Motor neuron (in vitro differentiated cells): ENCODE measurements at places on chromosomes 4 and X.

DNA sequence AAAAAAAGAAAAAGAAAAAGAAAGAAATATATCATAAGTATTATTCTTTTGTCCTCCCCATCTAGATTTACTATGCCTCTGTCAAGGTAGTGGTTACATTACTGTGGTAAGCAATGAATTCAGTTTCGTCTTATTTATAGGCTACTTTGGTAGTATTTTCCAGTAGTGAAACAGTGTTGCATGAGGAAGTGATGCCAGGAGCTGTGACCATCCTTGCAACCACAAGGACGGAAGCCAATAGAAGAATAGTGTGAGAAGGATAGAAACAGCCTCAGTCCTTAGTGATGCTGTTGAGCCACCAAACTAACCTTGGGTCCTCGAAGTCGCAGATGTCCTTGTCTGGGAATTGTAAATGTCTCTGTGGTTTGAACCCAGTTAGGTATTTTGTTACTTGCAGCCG lies 328.5 kb downstream of the PPP3CA start:
- ATAC-seq, result no peak

- ATAC-seq, result no peak
These were observed 33.6 kb downstream of the BCOR start for GRCh38 chrX:40064055-40064597.

GRCh38 chr4:101252721-101253120 lies 94.6 kb downstream of the PPP3CA start:
- ATAC-seq, result no peak

DNA sequence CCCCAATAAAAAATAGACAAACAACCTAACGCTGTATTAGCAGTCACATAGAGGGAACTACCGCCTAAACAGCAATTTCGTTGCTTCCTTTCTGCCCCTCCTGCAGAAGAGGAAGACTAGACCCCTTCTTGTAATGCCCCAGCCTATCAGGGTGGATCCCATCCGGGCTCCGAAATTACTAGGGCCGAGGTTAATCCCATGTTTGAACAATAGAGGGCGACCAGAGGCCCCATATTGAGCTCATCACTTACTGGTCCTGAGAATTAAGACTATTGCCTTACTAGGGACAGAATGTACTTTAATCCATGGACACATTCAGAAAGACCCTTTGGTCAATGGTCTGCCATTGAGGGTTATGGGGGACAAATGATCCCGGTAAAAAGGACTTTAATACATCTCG lies 11.8 kb upstream of the ZNF630 start:
- peak; percentile 81 for ATAC-seq

DNA sequence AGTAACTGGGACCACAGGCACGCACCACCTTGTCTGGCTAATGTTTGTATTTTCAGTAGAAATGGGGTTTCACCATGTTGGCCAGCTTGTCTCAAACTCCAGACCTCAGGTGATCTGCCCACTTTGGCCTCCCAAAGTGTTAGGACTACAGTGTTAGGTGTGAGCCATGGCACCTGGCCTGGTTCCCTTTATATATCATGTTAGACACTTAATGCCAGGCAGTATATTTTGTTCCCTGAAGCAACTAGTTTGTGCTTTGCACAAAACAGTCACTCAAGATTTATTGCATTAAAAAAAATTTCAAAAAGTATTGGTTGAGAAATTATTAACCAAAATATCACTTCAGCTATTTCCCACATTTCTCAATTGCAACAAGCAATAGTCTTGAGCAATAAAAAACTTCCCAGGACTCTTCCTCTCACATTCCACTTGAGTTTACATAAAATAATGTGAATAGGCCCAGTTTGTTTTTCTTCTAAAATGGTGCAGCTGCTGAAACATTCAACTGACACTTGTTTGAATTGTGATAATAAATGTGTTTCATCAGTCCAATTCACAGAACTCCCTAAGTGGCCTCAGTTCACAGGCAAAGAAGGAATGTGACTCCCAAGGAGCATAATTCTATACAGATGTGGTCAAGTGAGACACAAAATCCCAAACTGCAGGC lies 22.7 kb downstream of the CXCL1 start:
- ATAC-seq, result peak; percentile 45
